Kidney glomerular epithelial cell (primary cell): ENCODE measurements at places on chromosomes 12 and 14.

DNA sequence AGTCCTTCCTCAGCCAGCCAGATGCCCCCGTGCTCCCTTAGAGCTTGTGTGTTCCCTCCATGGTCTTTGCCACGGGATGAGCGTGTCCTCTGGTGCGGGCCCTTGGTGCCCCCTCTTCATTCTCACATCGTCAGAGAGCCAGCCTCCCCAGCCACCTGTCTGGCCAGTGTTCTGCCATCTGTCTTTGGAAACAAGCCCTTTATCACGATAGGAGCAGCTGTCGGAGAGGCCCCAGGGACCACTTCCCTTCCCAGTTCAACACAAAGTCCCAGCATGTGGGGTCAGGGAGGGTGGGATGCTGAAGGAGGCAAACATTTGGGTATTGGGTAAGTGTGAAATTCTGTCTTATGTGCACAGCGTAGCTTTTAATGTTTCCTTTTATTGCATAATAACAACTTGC lies 44.5 kb downstream of the DYNC1H1 start:
- DNase-seq = no peak

- DNase-seq = no peak
Measured at GRCh38 chr12:38158428-38159091, 158.0 kb upstream of the ALG10B start.

DNA sequence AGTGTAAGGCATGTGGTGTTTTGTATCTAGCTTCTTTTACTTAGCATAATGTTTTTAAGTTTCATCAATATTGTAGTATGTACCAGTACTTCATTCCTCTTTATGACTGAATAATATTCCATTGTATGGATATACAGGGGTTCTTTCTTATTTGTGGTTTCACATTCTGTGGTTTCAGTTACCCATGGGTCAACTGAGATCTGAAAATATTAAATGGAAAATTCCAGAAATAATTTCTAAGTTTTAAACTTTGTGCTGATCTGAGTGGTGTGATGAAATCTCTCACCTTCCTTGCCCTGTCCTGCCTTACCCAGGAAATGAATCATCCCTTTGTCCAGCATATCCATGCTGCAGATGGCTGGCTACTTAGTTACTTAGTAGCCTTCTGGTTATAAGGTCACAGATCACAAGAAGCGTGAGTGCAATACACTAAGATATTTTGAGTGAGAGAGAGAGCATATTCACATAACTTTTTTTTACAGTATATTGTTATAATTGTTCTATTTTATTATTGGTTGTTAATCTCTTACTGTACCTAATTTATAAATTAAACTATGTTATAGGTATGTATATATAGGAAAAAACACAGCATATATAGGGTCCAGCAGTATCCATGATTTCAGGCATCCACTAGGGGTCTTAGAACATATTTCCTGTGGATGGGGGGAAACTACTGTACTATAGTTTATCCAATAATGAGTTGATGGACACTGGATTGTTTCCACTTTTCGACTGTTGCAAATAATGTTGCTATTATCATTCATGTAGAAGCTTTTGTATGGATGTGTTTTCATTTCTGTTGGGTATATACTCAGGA lies 59.6 kb upstream of the LRTM2 start:
- DNase-seq = peak; percentile 79

DNA sequence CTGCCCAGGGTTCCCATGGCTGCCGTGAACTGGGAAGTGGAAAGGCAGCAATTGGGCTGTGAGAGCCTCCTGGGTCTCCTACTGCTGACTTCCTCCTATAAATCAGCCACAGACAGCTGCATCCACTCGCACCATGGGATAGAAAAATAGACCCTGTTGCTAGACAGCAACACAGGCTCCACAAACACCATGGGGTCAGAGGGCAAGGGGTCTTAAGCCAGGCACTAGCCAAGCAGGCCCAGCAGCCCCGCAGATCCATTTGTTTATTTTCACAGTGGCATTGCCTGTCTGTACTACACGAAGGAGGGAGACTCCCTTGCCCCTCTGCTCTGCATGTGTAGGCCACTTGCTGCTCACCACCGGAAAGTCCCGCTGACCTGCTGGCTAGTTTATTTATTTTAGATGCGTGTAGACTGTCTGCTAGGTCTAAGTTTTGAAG lies 139.8 kb downstream of the DACT1 start:
- DNase-seq = no peak

DNA sequence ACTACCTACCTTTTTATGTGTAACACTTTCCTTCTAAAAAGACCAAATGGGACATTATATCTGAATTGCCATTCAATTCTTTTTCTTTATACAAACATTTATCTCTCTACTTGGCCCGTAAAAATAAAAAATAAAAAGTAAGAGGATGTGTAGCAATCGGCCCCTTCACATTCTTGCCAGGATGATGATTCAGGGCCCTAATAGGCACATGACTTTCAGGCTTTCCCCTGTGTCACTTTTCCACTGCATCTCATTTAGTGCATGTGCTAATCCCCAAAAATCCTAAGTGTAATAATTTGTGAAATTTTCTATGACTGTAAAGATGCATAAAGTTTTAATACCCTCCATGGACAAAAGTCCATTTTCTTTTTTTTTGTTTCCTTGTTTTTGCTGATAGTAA lies 23.0 kb upstream of the ATP2B1 start:
- DNase-seq = no peak

GRCh38 chr14:56367416-56367815 lies 212.2 kb upstream of the TMEM260 start:
- DNase-seq = no peak

DNA sequence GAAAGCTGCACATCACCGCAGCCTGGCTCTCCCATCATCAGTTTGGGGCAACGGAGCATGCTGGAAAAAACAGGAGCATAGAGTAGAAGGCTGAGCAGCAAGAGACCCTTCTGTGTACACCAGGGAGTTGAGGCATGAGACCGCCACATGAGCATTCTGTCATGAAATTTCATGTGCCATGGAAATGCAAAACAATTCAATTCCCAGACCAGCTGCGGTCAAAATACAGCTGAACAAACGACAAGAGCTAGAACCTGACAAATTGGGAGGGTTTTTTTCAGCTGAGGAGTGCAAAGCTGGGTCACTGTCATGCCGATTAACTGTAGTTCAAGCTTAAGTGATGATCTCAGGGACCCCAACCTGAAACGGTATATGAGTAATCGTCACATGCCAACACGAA lies 37.1 kb downstream of the TMEM30B start:
- DNase-seq = no peak
